Left renal pelvis (tissue), 4 donors: ENCODE measurements at places on chromosomes 3 and 15. TPM values are rescaled to one million over a fixed set of nuclear protein-coding genes. Genes with fewer than 3 reads are reported as not detected.

Gene SH2D7
- 0.42 TPM for polyA plus RNA-seq

Gene CCDC174
- polyA plus RNA-seq, result 35.0 TPM

Gene IGSF11
- polyA plus RNA-seq, result 4.2 TPM

- no peak for DNase-seq
Measured at GRCh38 chr3:67790043-67790442, 135.6 kb upstream of the SUCLG2 start.

GRCh38 chr3:141262308-141262705 is 30.7 kb downstream of the PXYLP1 start:
- no peak for DNase-seq

DNA sequence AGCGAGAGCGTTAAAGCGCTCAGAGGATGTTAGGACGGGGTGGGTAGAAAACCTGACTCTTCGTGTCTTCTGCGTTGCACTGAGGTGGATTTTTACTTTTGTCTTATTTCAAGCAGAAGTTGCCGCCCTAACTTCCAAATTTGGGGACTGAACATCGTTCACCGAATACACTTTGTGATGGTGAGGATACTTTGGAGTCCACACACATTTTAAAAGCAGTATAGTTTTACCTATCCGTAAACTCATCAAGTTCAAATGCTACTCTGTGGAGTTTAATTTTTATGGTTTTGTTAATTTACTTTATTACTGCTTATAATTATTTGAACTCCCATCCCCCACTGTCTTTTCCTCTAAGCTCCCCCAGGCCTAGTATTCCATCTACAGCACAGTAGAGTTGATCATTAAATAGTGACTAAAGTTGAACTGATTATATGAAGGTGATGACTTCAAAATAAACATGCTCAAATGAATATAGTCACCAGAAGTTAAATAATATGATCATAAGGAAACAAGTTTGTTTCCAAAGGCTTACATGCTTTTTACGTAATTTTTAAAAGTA is 617 bp upstream of the EOGT start:
- DNase-seq, result no peak

GRCh38 chr15:95180530-95180929 is 949.2 kb downstream of the MCTP2 start:
- no peak for DNase-seq

DNA sequence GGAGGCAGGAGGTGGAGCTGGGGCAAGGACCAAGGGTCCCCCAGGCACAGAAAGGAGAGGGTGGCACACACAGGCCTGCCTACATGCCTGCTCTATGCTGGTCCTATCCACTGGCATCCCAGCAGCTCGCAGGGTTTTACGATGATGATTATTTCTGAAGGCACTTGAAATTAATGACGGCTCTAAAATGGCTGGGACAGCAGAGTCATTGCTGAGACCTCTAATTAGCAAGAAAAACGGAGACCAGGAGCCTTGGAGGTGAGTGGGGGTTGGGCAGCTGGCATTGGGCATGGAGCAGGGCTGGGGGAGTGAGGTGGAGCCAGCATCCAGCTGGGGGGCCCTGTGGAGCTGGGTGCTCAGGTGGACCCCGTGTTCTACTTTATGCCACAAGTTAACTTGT is 3.5 kb upstream of the LINGO1 start:
- DNase-seq, result no peak

DNA sequence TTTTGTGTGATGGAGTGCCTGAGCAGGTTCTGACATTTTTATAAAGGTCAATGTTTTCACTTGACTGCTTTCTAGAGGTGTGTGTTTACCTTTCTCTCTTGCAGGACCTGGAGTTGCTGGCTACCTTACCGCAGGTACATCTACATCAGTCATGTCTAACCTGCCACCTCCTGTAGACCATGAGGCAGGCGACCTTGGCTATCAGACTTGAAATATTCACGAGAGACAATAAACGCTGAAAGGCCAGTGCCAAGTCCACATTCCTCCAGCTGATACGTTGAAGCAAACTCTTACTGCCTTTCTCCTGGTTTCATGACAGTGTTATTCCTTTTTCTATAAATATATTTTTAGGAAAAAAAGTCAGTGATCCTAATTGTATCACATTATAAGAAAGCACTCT is 59.0 kb upstream of the ACKR4 start:
- no peak for DNase-seq

- DNase-seq, result no peak
Measured at GRCh38 chr15:49492151-49492550, 69.1 kb downstream of the FGF7 start.

GRCh38 chr3:117856354-117856753 is 1146.8 kb downstream of the TUSC7 start:
- no peak for DNase-seq

DNA sequence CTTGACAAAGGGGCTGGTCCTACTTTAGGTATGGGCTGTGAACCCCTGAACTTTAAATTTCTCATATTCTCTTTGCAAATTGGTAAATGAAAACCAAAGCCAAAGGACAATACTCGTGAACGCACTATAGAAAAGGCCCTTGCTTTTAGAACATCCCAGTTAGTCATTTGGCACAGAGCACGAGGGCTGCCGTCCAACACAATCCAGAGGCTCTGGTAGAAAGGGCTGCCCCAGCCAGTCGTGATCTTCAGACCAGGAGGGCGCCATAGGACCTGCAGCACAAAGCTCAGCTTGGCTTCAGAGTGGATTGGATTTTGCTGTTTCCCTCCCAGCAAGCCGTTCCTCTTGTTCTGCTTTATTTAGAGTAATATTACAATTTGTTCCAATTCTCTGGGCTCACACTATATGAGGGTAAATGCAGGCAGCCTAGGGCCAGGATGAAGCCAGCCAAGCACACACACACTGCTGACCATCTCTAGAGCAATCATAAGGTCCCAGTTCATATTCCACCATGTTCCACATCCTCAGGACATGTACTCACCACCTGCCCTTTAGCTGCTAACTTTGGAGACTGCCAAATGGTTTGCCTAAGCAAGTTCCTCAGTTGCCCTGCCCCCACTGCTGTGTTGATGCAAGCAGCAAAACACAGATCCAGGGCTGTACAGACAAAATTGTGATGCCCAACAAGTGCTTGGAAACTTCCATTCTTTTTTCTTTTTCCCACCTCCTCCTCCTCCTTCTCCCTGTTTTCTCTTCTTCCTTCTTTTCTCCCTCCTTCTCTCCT is 6.0 kb upstream of the BFSP2 start:
- DNase-seq, result no peak

DNA sequence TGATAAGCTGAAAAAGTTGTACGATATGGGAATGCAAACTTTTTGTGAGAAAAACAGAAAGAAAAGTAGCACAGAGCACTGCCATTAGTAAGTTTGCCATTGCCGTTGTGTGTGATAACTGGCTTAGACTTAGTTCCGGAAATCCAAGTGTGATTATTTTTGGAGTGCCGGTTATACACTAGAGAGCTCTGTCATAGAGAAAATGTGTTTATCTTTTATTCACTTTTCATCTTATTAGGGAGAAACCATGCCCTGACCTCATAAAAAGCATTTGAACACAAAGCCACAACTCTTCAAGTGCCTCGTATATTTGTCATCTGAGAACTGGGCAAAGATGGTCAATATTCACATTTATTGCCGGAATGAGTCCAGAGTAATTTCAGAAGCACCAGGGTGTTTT is 36.1 kb downstream of the CTDSPL start:
- no peak for DNase-seq

GRCh38 chr15:42640109-42640508 is 64.7 kb downstream of the STARD9 start:
- DNase-seq, result no peak

DNA sequence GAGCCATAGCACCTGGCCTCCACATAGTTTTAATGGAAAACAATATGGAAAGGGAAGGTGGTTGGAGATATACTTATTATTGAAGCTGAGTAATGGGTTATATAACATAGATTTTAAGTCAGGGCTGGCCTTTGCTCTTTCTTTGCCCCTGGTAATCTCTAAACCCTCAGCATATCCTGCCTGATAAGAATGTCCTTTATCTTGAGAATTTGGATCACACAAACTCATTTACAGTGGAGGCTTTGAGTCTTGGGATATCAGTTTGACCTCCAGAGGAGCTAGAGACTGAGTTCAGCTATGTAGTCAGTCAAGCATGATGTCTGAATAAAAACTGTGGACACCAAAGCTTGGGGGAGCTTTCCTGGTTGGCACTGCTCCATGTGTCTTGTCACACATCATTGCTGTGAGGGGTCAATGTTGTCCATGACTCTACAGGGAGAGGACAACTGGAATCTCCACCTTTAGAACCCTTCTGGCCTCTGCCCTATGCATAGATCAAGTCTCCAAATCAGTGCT is 9.0 kb upstream of the C3orf33 start:
- no peak for DNase-seq

- peak; percentile 20 for DNase-seq
Measured at GRCh38 chr3:104909198-104909597, 457.5 kb upstream of the ALCAM start.

DNA sequence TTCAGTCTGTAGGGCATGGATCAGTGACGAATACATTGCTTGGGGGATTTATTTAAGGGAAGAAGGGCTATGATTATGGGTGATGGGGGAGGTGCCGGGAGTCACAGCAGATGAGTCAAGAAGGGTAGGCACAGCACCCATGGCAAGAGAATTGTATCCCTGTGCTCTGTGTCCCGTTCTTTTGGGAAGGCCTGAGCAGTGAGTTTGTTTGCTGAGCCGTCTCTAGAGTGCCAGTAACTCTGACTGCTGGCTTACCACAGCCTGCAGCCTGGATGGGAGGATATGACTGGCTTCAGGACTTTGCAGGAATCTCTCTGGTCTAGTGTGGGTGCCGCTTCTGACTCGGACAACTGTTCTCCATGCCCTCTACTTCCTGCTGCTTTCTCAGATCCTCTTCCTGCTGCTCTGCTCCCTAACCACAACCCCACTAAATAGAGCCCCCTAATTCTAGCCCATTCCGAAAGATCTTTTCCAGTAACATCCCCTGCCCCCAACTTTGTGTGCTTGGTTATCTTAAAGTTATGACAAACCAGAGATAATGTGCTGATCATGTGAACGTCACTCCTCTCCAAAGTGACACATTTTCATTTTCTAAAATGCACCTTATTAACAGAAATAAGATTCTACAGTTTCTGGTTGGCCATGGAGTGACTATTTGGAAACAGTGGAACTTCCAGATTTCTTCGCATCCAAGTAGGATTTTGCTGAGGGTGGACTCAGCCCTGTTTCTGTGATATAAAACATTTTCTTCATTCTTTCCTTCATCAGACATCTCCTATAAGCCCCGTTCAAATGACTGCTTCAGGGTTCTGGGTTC is 239.0 kb downstream of the SLCO3A1 start:
- DNase-seq, result no peak
